ENCODE measurements at places on chromosomes 5 and 9. TPM values are rescaled to one million over a fixed set of nuclear protein-coding genes. Genes with fewer than 3 reads are reported as not detected.

The PDE8B gene
- 2.4 TPM for polyA plus RNA-seq

The LCN10 gene
- polyA plus RNA-seq = 11.3 TPM

The LRRC70 gene
- polyA plus RNA-seq = 5.4 TPM

The SPATA31A3 gene
- not detected for polyA plus RNA-seq

The FBN2 gene
- polyA plus RNA-seq = 0.62 TPM

The SPATA31A1 gene
- polyA plus RNA-seq = not detected

The CER1 gene
- not detected for polyA plus RNA-seq

The PTGES gene
- polyA plus RNA-seq = 26.8 TPM

The LCN9 gene
- polyA plus RNA-seq = not detected

The C5orf58 gene
- 0.70 TPM for polyA plus RNA-seq

The PHF24 gene
- 0.18 TPM for polyA plus RNA-seq

The PAXX gene
- 55.4 TPM for polyA plus RNA-seq

The SPINK7 gene
- not detected for polyA plus RNA-seq

The SOX30 gene
- 0.33 TPM for polyA plus RNA-seq

The PHYHD1 gene
- polyA plus RNA-seq = 34.8 TPM

The SLC4A9 gene
- 0.06 TPM for polyA plus RNA-seq

The BTNL8 gene
- polyA plus RNA-seq = 0.10 TPM

The MUSK gene
- polyA plus RNA-seq = 2.8 TPM

The IFNA13 gene
- polyA plus RNA-seq = not detected

The SNAPC4 gene
- 7.3 TPM for polyA plus RNA-seq

The SLCO6A1 gene
- not detected for polyA plus RNA-seq

The CDKN2AIPNL gene
- polyA plus RNA-seq = 24.1 TPM

The CD14 gene
- 60.6 TPM for polyA plus RNA-seq

The TTC23L gene
- 0.37 TPM for polyA plus RNA-seq

The PIGO gene
- polyA plus RNA-seq = 14.8 TPM

The GPR150 gene
- polyA plus RNA-seq = 0.73 TPM

The PCDHGC4 gene
- polyA plus RNA-seq = 0.23 TPM

The GFI1B gene
- polyA plus RNA-seq = 0.04 TPM

The ADAMTSL1 gene
- polyA plus RNA-seq = 3.2 TPM

The ARHGAP26 gene
- polyA plus RNA-seq = 5.7 TPM

The ELAVL2 gene
- 0.54 TPM for polyA plus RNA-seq

The EPB41L4B gene
- 1.2 TPM for polyA plus RNA-seq

The GLE1 gene
- polyA plus RNA-seq = 19.2 TPM

The STPG3 gene
- polyA plus RNA-seq = not detected

The ZNF454 gene
- polyA plus RNA-seq = 1.7 TPM

The FCN2 gene
- 0.37 TPM for polyA plus RNA-seq

The BHMT2 gene
- polyA plus RNA-seq = 18.1 TPM

The MCIDAS gene
- 0.23 TPM for polyA plus RNA-seq

The NR5A1 gene
- not detected for polyA plus RNA-seq

The FBLL1 gene
- polyA plus RNA-seq = 0.92 TPM

The TGFBR1 gene
- 14.9 TPM for polyA plus RNA-seq

The TLE4 gene
- 28.7 TPM for polyA plus RNA-seq

The C9orf72 gene
- polyA plus RNA-seq = 9.0 TPM

The DIPK1B gene
- polyA plus RNA-seq = 18.9 TPM

The SPINK4 gene
- polyA plus RNA-seq = 2.6 TPM

The LTC4S gene
- polyA plus RNA-seq = 12.8 TPM
